ENCODE measurements at places on chromosomes 3 and 15.

- DNase-seq: no peak
Measured at GRCh38 chr3:59249004-59249403, 199.2 kb upstream of the CFAP20DC start.

DNA sequence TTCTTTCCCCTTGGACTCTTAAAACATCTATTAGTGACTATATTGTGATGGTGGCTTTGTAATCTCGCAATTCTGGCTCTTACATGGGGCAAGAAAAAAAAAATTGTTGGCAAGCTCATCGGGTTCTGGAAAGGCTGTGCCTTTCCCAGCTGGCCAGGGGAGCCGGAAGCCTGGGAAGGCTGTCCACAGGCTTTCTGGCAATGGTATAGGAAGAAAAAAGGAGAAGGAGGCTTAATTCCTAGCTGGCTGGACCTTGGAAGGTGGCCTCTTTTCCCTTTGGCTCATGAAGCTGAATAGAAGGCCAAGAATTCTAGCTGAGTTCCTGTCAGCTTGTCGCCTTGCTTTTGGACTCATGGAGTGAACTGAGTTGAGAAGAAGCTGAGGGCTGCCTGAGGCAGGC, 243.5 kb upstream of the SEMA6D start:
- DNase-seq: no peak

- no peak for DNase-seq
Measured at GRCh38 chr3:164416491-164417222, 661.6 kb downstream of the SI start.

- DNase-seq: no peak
Measured at GRCh38 chr3:170740726-170741591, 129.0 kb downstream of the RPL22L1 start.

GRCh38 chr3:99470841-99471240, 167.6 kb upstream of the COL8A1 start:
- DNase-seq: no peak

- no peak for DNase-seq
Measured at GRCh38 chr15:69656271-69657030, 203.8 kb downstream of the RPLP1 start.

GRCh38 chr15:31598620-31599019, 272.0 kb downstream of the KLF13 start:
- no peak for DNase-seq

DNA sequence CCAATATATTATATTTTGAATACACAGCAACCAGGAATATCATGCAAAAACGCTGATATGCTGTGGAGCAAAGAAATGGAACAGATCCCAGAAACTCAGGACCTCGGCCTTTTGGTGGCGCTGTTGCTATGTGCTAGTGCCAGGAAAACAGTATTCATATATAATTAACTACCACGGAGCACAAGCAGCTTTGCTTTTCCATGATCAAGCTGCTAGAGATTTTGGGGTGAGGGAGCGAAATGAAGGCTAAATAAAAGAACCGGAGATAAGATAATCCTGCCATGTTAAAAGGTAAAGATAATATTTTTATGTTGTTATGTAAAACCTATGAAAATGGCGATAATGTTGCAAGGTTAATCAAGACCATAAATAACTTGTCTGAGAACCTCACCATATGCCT, 157.7 kb upstream of the FAM3D start:
- DNase-seq: no peak

- DNase-seq: no peak
Measured at GRCh38 chr15:98722209-98722608, 73.9 kb downstream of the IGF1R start.

Data from activated effector memory CD4-positive, alpha-beta T cell treated with anti-CD3 and anti-CD28 coated beads, Interleukin-2, amount 50 U/mL, for 16 hours (primary cell).